Stimulated activated naive CD8-positive, alpha-beta T cell treated with anti-CD3 and anti-CD28 coated beads, Interleukin-15, Interleukin-2, amounts not matched to agents 100 U/mL and 50 U/mL, for 24 hours (primary cell): ENCODE measurements at places on chromosomes 6 and 20.

DNA sequence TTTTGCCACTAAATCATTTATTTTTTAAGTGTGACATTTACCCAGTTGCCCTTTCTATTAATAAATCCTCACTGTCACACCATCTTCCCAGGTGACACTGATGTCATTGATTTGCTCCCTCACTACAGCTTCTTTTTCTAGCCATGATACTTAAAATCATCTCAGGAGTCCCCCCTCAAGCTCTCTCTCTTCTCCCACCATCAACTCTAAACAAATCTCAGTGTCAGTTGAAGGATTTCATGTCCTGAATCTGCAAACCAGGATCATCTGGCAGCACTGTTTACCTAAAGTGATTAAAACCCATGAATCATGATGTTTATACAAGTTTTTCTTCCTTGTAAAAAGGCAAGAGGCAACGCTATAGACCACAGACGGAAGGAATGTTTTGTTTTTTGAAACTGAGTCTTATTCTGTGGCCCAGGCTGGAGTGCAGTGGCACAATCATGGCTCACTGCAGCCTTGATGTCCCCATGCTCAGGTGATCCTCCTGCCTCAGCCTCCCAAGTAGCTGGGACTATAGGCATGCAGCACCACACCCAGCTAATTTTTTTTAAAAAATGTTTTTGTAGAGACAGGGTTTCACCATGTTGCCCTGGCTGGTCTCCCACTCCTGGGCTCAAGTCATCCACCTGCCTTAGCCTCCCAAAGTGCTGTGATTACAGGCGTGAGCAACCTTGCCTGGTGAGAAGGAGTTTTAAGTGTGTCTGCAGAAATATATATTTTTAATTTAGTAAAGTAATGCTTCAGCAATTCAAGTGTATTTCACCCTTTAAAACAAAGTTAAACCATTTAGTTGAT lies 30.1 kb upstream of the SH3BGRL2 start:
- DNase-seq = no peak

DNA sequence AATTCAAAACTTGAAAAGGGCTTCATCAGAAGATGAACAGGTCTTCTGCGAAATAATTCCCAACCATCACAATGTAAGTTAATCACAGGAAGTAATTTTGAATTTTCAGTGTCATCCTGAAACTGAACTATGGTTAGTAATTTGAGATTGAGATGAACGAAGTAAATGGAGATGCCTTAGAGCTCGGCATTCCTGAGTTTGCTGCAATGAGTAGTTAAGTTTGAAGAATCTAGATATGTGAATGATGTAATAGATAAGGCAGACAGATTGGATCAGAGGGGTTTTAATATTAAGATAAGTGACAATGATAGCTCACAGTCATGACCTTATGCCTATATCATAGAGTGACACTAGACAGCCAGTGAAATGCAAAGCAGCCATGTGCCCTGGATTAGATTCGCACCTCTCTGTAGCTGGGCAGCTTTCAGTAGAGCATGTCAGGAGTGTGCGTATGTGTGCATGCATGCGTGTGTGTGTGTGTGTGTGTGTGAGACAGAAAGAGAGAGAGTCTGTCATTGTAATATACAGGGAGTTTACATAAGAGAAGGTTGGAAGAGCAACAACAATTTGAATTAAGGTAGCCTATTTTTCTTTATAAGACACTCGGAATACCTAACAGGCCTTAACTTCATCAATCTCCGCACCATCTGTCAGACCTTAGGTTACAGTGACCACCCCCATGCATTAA lies 233.0 kb downstream of the GMPR start:
- no peak for DNase-seq

DNA sequence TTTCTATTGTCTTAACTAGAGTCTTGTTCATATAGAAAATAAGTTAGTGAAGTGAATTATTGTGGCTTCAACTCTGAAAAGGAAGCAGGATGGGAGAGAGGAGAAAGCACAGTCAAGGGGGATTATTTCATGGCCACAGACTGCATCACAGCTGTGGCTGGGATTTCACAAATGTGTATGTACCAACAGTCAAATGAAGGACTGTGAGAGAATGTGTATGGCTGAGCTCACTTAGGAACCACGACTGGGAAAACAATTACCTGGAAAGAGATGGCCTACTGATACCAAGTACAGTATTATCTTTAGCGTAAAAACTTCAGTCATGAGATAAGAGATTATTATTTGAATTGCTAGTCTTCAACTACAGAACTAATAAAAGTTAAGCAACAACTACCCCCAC lies 54.9 kb downstream of the SESN1 start:
- no peak for DNase-seq

- no peak for DNase-seq
Measured at GRCh38 chr6:78594668-78595066, 272.7 kb upstream of the IRAK1BP1 start.

DNA sequence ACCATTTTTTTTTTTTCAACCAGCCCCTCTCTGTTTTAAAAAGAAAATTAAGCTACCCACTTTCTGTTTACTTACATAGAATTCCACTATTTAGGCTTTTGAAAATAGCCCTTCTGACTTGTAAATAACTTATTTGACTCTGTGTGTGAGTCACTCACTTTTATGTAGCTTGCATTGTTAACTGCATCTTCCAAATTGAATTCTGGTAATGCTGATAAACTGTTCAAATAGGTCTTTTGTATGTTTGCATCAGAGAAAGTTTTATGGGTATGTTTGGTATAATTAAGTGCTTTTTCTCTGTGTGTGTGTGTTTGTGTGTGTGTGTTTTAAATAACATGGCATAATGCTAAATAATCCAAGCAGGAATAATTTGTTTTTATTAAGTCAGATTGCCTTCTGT lies 360.1 kb downstream of the PLCB1 start:
- no peak for DNase-seq
